ENCODE measurements at places on chromosomes 1 and 21.

- DNase-seq = no peak
These were observed 46.7 kb upstream of the LAMC2 start for GRCh38 chr1:183139281-183139942.

GRCh38 chr1:55682198-55682597, 467.0 kb upstream of the USP24 start:
- no peak for DNase-seq

DNA sequence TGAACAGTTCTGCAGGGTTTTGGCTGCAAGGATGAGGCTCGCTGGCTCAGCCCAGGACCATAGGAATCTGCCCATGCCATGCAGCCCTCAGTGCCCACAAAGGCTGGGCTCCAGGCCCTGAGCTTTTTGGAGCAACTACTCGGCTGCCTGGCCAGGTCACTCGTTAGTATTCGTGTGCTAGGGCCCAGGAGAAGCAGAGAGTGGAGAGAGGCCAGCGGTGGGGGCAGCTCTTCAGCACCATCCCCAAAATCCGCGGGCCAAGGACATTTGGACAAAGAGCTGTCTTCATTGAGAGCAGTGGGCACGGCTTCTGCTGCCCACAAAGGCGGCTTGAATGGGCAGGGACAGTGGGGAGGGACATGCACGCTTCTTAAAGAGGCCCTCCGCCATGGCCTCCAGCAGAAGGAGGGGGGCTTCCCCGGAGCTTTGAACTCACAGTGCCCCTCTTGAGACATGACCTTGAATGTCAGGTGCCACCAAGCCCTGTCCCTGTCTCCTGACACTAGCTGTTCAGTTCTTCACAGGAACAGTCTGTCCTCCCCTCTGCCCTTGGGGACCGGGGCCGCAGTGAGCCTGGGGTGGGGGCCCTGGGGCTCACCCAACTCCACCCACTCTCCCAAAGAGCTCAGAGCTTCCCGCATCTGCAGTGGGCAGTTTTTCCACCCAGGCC, 106.1 kb upstream of the ARHGEF16 start:
- no peak for DNase-seq

GRCh38 chr1:116031302-116031835, 55.1 kb downstream of the SLC22A15 start:
- DNase-seq = no peak

DNA sequence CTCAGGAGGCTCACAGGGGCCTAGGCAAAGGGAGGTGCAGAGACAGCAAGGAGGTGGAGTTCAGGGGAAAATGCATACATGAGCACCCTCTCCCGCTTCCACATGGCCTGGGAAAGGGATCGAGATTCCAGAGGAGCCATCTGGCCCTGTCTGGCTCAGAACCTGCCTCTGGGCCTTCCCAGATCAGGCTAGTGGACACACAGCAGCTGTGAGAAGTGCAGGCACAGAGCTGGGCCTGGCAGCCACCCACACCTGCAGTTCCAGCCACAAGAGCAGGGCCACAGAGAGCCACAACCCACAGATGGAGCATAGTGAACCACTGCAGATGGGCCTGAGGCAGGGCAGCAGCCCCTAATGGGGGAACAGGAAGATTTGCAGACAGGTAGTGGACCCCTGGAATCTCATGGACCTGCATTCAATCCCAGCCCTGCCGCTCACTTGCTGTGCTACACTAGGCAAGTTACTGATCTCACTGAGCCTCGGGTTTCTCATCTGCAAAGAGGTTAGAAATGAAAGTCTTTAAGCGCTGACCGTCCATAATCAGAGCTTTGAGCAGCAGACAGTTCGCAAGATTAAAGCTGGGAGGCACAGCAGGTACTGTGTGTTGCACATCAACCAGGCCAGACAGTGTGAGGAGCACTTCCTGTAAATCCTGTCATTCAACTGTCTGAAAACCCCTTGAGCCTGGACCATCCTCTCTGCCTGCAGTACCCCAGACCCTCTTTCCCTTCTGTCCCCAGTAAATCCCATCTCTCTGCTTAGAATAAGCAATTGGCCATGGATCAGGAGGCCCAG, 58.0 kb downstream of the MATN1 start:
- no peak for DNase-seq

DNA sequence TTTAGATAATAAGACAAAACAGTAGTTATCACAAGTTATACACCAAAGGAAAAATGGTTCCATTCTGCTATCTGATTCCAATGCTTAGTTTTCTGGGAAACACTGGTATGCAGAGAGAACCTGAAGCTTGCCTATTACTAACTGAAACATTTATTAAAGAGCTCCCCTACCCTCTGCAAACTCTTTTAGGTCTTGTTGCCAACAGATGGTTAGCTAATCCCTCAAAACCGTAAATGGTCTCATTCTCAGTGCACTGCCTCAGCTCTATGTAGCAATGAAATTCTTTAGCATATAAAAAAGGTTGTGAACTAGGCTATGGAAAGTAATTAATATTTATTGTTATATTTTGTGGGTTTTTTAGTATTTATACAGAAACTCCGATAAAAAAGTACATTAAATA, 20.4 kb downstream of the C21orf91 start:
- no peak for DNase-seq

- DNase-seq = no peak
These were observed 47.4 kb upstream of the EXO1 start for GRCh38 chr1:241800640-241801039.

- no peak for DNase-seq
These were observed 11.5 kb upstream of the PLA2G5 start for GRCh38 chr1:20058531-20058930.

GRCh38 chr1:45522324-45523104, 830 bp upstream of the PRDX1 start:
- no peak for DNase-seq

DNA sequence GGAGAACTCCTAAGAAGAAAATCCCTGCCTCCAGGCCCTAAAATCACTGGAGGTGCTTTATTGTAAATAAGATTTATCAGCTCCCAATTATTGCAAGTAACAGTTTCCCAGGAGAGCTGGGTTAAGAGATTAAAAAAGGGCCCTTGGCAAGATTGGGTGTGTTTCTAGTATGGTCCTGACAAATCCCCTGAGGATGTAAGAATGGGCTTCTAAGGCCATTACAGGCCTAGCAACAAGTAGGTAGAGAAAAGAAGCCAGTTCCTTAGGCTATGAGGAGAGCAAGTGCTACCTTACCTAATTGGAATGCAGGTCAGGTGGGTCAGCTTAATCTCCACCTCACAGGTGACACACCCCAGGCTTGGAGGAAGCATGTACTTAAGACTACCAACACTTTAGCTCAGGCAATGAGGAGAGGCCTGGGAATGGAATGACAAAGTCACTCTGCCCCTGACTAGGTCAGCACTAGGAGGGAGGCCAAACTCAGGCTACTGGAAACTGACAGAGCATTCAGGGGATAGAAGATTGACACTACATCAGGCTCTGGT, 6.8 kb upstream of the OTUD7B start:
- peak; percentile 42 for DNase-seq

DNA sequence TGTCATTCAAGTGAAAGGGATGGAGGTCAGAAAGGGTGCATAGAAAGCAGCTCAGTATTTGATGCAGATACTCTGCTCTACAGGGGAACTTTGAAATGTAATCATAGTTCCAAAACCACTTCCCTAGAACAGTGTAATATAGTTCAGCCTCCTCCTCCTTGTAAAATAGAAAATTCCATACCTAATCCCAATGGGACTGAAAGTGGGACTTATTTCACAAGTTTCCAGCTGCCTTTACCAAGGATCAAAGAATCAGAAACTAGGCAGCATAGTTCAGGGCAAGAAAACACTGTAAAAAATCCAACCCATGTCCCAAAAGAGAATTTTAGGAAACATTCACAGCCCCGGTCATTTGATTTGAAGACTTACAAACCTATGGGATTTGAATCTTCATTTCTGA, 8.1 kb upstream of the TMCO2 start:
- DNase-seq = no peak

GRCh38 chr1:168031198-168031597, 94.3 kb upstream of the MPC2 start:
- no peak for DNase-seq

DNA sequence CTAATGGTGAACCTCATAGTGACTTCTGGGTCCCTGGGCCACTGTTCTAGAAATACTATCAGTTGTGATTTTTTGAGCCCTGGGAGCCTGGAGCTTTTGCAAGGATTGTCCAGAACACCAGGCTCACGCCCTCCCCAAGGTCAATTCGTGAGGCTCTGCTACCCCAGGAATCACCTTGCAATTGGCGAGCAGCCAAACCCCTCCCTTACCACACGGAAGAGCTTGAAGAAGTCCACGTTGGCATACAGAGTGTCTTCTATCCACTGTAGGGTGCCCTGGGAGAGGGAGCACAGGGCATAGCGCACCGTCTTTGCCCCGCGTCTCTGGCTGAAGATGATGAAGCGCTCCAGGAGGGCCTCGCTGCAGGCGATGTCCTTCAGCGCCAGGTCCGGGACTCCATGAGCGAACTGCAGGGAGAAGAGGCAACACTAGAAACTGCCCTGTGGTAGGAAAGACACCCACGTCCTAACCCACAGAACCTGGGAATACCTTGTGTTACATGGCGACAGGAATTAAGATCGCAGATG, 22.3 kb downstream of the ABCA4 start:
- no peak for DNase-seq

DNA sequence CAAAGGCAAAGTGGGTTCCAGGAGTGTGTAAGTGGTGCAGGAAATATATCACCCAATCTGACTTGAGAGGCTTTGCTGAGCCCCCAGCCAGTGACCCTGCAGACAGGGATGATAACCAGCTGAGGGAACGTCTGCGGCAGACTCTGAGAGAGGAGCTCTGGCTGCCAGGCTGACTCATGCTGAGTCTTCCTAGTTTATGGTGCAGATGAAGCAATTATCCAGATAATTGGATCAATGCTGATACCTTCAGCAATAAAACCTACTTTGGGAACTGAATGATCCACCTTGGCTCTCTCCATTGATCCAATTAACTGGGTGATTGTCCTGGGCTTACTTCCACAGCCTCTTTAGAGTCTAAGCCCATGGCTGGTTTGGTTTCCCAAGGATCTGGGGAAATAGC, 7.3 kb downstream of the C8B start:
- DNase-seq = no peak

Data from H7 (cell line).